ENCODE measurements at places on chromosomes 16 and 17. TPM values are rescaled to one million over a fixed set of nuclear protein-coding genes. Genes with fewer than 3 reads are reported as not detected.

CHD9 gene
- total RNA-seq, result 20.6 TPM

MEIOB gene
- total RNA-seq, result 1.0 TPM

FBXL16 gene
- total RNA-seq, result 16.2 TPM

RTN4RL1 gene
- 25.4 TPM for total RNA-seq

C17orf50 gene
- total RNA-seq, result 0.33 TPM

DNAI2 gene
- not detected for total RNA-seq

CSH1 gene
- total RNA-seq, result not detected

GAS2L2 gene
- 0.13 TPM for total RNA-seq

LLGL2 gene
- total RNA-seq, result 20.1 TPM

NOG gene
- total RNA-seq, result 0.85 TPM

MYH13 gene
- not detected for total RNA-seq

CCL1 gene
- total RNA-seq, result not detected

All from A549 treated with dexamethasone at 1 μM for 4 hours (cell line).